Activated B cell treated with CpG ODN at 0.5 μM for 24 hours (primary cell): ENCODE measurements at places on chromosomes 6 and 20.

GRCh38 chr20:47597090-47597489 lies 95.4 kb downstream of the NCOA3 start:
- peaks cover 33% of the 10 kb centered on the region for H3K4me1 ChIP-seq
- no peak overlapping the region for H3K4me3 ChIP-seq
- H3K27me3 ChIP-seq: no peaks in the 10 kb centered on the region
- no peak for DNase-seq
- H3K27ac ChIP-seq: peak overlapping the region; percentile 47
- peaks cover 69% of the 10 kb centered on the region for H3K36me3 ChIP-seq

- H3K36me3 ChIP-seq: no peaks in the 10 kb centered on the region
- H3K4me3 ChIP-seq: no peak overlapping the region
- H3K27ac ChIP-seq: no peak overlapping the region
Observed at GRCh38 chr6:25065666-25066065, 129.9 kb upstream of the RIPOR2 start.

- no peaks in the 10 kb centered on the region for H3K36me3 ChIP-seq
- no peaks in the 10 kb centered on the region for H3K27me3 ChIP-seq
- DNase-seq: peak; percentile 37
- peak overlapping the region; percentile 69 for H3K4me3 ChIP-seq
Observed at GRCh38 chr6:5132731-5133130, 47.6 kb downstream of the PPP1R3G start.

- no peak overlapping the region for H3K4me3 ChIP-seq
- no peaks in the 10 kb centered on the region for H3K36me3 ChIP-seq
- DNase-seq: no peak
- no peaks in the 10 kb centered on the region for H3K27me3 ChIP-seq
Observed at GRCh38 chr20:18019068-18019467, 38.6 kb downstream of the OVOL2 start.

- no peak for DNase-seq
- H3K4me1 ChIP-seq: peaks cover 4% of the 10 kb centered on the region
- no peak overlapping the region for H3K27ac ChIP-seq
- no peak overlapping the region for H3K4me3 ChIP-seq
- no peaks in the 10 kb centered on the region for H3K36me3 ChIP-seq
- H3K27me3 ChIP-seq: peaks cover 2% of the 10 kb centered on the region
Observed at GRCh38 chr20:48031122-48031521, 245.8 kb upstream of the SULF2 start.

DNA sequence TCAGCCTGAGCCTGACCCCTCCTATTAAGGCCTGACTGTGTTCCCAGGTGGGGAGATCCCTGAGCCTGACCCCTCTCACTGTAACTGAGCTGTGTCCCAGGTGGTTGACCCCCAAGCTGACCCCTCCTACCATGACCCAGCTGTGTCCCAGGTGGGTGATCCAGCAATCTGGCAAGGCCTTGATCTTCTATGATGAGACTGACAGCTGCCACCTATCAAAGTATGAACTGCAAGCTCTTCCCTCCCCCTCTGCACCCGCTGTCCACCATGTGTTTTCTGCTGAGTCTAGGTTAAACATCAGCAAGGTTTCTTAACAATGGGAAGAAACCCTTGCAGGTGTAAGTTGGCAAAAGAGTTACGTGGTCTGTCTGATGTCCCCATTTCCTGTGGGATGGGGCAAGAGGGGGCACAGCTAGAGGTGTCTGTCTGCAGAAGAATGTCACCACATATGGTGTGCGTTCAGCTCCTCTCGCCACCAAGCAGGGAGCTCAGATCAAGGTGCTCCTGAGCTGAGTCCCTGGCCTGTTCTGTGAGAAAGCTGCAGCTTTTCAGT lies 5.9 kb downstream of the PXDC1 start:
- no peaks in the 10 kb centered on the region for H3K27me3 ChIP-seq
- H3K4me1 ChIP-seq: peaks cover 74% of the 10 kb centered on the region
- H3K27ac ChIP-seq: peak overlapping the region; percentile 84
- no peaks in the 10 kb centered on the region for H3K36me3 ChIP-seq
- DNase-seq: no peak

DNA sequence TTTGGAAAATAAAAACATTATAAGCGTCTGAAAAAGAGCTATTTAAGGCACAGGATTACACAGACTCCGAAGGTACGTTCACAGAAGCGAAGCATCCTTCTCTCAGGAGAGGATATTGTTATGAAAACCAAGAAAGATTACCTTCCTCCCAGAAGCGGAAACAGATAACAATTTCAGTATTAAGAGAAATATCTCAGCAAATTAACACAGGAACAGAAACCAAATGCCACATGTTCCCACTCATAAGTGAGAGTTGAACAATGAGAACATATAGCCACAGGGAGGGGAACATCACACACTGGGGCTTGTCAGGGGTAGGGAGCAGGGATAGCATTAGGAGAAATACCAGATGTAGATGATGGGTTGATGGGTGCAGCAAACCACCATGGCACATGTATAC lies 109.7 kb downstream of the CDK19 start:
- no peak for DNase-seq
- peaks cover 14% of the 10 kb centered on the region for H3K36me3 ChIP-seq
- no peaks in the 10 kb centered on the region for H3K27me3 ChIP-seq
- H3K4me1 ChIP-seq: peaks cover 7% of the 10 kb centered on the region
- no peak overlapping the region for H3K27ac ChIP-seq
- H3K4me3 ChIP-seq: no peak overlapping the region

GRCh38 chr6:38320843-38321242 lies 318.9 kb downstream of the BTBD9 start:
- no peak overlapping the region for H3K27ac ChIP-seq
- H3K4me1 ChIP-seq: peaks cover 45% of the 10 kb centered on the region
- H3K27me3 ChIP-seq: no peaks in the 10 kb centered on the region
- DNase-seq: no peak
- H3K36me3 ChIP-seq: peaks cover 7% of the 10 kb centered on the region

DNA sequence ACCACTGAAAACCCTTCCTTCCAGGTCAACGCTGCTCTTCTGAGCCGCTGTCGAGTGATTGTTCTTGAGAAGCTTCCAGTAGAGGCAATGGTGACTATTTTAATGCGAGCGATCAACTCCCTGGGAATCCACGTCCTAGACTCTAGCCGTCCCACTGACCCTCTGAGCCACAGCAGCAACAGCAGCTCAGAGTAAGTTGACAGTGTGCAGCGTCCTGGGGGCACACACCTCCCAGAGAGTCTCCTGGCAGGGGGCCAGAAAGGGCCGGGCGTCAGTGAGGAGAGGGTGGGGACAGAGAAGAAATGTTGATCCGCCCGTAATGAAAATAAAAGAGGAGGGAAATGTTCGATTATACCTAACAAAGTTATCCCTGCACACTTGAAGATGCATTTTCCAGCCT lies 5.0 kb downstream of the WRNIP1 start:
- H3K36me3 ChIP-seq: peaks cover 46% of the 10 kb centered on the region
- H3K4me1 ChIP-seq: peaks cover 32% of the 10 kb centered on the region
- no peaks in the 10 kb centered on the region for H3K27me3 ChIP-seq
- DNase-seq: no peak
- H3K4me3 ChIP-seq: no peak overlapping the region

DNA sequence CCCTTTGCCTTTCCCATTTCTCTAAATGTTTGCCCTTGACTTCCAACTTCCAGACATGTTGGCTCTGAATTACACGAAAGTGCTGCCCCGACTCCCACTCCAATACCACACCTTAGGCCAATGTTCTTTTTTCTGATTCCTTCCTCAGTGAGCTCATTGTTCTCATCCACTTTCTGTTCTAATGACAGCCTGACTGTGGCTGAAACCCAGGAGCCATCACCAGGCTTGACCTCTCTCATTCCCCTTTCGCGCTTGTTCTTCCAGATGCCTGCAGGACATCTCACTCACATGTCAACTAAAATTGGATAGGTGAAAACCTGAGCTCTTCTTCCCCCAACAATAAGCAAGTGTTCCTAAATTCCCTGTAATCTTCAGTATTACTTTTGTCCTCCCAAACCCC lies 40.4 kb downstream of the PTPRK start:
- no peaks in the 10 kb centered on the region for H3K4me1 ChIP-seq
- no peak for DNase-seq
- H3K36me3 ChIP-seq: no peaks in the 10 kb centered on the region
- H3K27ac ChIP-seq: no peak overlapping the region
- H3K27me3 ChIP-seq: no peaks in the 10 kb centered on the region

DNA sequence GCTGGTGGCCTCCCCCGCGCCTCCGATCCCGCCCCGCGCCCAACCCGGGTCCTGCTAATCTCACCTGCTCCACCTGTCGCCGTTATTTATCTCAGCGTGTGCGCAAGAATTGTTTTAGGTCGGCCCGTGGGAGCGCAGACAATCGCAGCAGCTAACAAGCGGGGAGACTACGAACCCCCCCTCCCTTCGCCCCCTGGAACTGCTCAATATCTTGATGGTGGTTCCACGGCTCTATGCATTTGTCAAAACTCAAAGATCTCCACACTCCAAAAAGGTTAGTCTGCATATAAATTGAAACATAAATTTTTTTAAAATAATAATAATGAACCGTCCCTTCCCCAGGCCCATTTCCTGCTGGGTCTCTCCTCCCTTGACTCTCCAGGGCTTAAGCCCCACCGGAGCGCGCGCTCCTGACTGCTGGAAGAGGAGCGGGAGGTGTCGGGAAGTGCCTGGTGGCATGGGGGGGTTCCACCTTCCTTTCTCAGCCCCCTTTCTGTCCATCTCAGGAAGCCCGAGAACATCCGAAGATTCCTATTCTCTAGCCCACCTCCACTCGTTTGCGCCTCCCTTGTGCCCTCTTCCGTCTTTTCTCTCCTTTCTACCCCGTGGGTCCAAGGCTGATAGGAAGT lies 1.6 kb upstream of the MDGA1 start:
- peaks cover 21% of the 10 kb centered on the region for H3K4me1 ChIP-seq
- H3K4me3 ChIP-seq: peak overlapping the region; percentile 97
- peak overlapping the region; percentile 50 for H3K27ac ChIP-seq
- H3K36me3 ChIP-seq: peaks cover 2% of the 10 kb centered on the region
- no peak for DNase-seq
- H3K27me3 ChIP-seq: peaks cover 10% of the 10 kb centered on the region

GRCh38 chr6:157549468-157549745 lies 168.4 kb downstream of the ZDHHC14 start:
- DNase-seq: no peak
- no peak overlapping the region for H3K27ac ChIP-seq
- H3K36me3 ChIP-seq: peaks cover 20% of the 10 kb centered on the region
- no peaks in the 10 kb centered on the region for H3K27me3 ChIP-seq

DNA sequence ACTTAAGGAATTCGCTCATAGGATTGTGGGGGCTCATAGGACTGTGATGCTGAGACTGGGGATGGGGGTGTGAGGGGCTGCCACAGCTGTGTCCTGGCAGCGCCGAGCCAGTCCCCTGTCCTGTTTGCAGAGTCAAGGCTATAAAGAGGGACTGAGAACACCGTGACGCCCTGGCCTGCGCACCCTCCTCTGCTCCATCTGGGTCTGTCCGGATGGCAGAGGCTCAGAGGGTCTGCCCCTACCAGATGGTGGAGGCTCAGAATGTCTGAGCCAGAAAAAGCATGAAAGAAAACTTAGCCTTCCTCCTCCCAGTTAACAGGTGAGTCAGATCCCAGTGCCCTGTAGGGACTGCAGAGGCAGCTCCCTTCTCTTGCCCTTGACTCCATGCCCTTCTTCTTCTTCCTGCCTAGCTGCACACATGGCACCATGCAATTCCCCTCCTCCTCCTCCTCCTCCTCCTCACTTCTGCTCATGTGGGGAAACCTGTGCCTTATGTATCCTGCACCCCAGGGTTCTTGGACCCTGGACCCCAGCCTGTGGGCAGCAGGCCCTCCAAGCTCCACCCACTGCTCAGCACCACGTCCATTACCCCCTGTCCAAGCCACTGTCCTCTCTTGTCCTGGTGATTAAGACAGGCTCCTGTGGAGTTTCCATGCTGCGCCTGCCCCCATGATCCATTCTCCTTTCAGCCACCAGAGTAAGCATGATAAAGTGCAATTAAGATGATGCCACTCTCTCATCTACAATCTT lies 410.0 kb upstream of the SULF2 start:
- peaks cover 6% of the 10 kb centered on the region for H3K27me3 ChIP-seq
- no peaks in the 10 kb centered on the region for H3K4me1 ChIP-seq
- no peak for DNase-seq
- H3K27ac ChIP-seq: no peak overlapping the region
- no peaks in the 10 kb centered on the region for H3K36me3 ChIP-seq

DNA sequence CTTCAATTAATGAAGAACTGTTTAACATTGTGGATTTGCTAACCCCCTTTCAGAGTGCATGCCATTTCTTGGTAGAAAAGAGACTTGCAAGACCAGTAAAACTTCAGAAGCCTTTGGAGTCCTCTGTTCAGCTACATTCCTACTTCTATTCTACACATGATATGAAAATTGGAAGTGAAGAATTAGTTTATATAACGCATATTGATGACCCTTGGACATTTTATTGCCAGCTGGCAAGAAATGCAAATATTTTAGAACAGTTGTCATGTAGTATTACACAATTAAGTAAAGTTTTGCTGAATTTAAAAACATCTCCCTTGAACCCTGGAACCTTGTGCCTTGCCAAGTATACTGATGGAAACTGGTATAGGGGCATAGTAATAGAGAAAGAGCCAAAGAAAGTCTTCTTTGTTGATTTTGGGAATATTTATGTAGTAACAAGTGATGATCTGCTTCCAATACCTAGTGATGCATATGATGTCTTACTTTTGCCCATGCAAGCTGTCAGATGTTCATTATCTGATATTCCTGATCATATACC lies 3.3 kb downstream of the TDRD6 start:
- H3K27ac ChIP-seq: no peak overlapping the region
- no peaks in the 10 kb centered on the region for H3K4me1 ChIP-seq
- no peak overlapping the region for H3K4me3 ChIP-seq
- no peaks in the 10 kb centered on the region for H3K36me3 ChIP-seq
- H3K27me3 ChIP-seq: no peaks in the 10 kb centered on the region

DNA sequence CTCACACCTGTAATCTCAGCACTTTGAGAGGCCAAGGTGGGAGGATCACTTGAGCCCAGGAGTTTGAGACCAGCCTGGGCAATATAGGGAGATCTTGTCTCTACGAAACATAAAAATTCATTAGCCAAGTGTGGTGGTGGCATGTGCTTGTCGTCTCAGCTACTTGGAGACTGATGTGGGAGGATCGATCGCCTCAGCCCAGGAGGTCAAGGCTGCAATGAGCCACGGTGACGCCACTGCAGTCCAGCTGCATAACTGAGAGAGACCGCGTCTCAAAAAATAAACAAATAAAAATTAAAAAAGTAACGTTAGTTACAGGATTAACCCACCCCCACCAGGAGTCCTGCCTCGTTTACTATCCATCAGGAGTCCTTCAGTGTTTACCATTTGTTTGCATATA lies 345.1 kb downstream of the BTBD3 start:
- no peak overlapping the region for H3K4me3 ChIP-seq
- no peak overlapping the region for H3K27ac ChIP-seq
- no peaks in the 10 kb centered on the region for H3K27me3 ChIP-seq
- no peaks in the 10 kb centered on the region for H3K36me3 ChIP-seq
- no peaks in the 10 kb centered on the region for H3K4me1 ChIP-seq

DNA sequence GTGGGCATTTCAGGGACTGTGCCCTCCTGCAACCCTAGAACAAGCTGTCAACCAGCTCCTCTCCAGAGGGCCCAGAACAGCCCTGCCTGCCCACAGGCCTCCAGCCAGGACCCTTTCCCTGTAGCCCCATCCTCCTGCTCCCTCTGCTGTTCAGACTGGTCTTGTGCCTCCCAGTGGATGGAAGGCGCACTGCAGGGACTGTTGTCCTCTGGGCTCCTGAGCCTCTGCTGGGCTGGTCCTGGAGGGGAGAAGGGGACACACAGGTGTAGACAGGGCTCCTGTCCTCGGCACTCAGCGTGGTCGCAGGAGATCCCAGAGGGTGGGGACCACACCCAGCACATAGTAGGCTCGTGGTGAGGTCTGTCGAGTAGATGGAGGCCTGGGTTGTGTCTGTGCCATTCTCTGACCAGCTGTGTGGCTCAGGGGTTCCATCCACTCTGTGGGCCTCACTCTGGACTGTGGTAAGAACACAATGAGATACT lies 11.5 kb downstream of the ITPR3 start:
- peak overlapping the region; percentile 68 for H3K27ac ChIP-seq
- H3K4me3 ChIP-seq: peak overlapping the region; percentile 77
- peaks cover 19% of the 10 kb centered on the region for H3K36me3 ChIP-seq
